ENCODE measurements at places on chromosomes 1 and 21. TPM values are rescaled to one million over a fixed set of nuclear protein-coding genes. Genes with fewer than 3 reads are reported as not detected.

The LCE7A gene
- total RNA-seq: not detected

The KLHDC9 gene
- 0.78 TPM for total RNA-seq

The ADORA3 gene
- 3.6 TPM for total RNA-seq

The TRIM67 gene
- 44.9 TPM for total RNA-seq

The CELA3A gene
- not detected for total RNA-seq

The JAM2 gene
- total RNA-seq: 22.3 TPM

The WNT3A gene
- total RNA-seq: not detected

The SMPDL3B gene
- not detected for total RNA-seq

The FAM163A gene
- total RNA-seq: under 0.01 TPM

The MIXL1 gene
- total RNA-seq: not detected

The NDUFS5 gene
- total RNA-seq: 268 TPM

The CRNN gene
- not detected for total RNA-seq

The PCP4L1 gene
- total RNA-seq: 3.1 TPM

The OR2C3 gene
- not detected for total RNA-seq

The F5 gene
- total RNA-seq: under 0.01 TPM

The ARHGAP29 gene
- total RNA-seq: 15.4 TPM

The LRRC38 gene
- total RNA-seq: not detected

The KISS1 gene
- total RNA-seq: not detected

The FCGR1A gene
- 9.8 TPM for total RNA-seq

The CCDC24 gene
- total RNA-seq: 7.2 TPM

The ATP1A4 gene
- 0.31 TPM for total RNA-seq

The RBM11 gene
- 16.2 TPM for total RNA-seq

The CYP2J2 gene
- total RNA-seq: 0.47 TPM

The LRRC39 gene
- 8.0 TPM for total RNA-seq

The VSIG8 gene
- not detected for total RNA-seq

The TMPRSS3 gene
- total RNA-seq: not detected

The LYPD8 gene
- not detected for total RNA-seq

The MROH9 gene
- total RNA-seq: not detected

The HSPA6 gene
- total RNA-seq: 0.31 TPM

The DENND1B gene
- 65.2 TPM for total RNA-seq

The TEKT2 gene
- total RNA-seq: 9.2 TPM

The KRTAP21-2 gene
- total RNA-seq: not detected

The DIRAS3 gene
- 0.94 TPM for total RNA-seq

The LCK gene
- total RNA-seq: not detected

The ATP5IF1 gene
- 34.5 TPM for total RNA-seq

Measured in occipital lobe (tissue), 3 donors.